Activated T-cell treated with anti-CD3 and anti-CD28 coated beads, Interleukin-2, amount 50 U/mL, for 4 hours (primary cell): ENCODE measurements at places on chromosomes 7 and 10. TPM values are rescaled to one million over a fixed set of nuclear protein-coding genes. Genes with fewer than 3 reads are reported as not detected.

- DNase-seq: no peak
Measured at GRCh38 chr10:117556356-117556755, 13.8 kb downstream of the EMX2 start.

GRCh38 chr7:132681951-132682350 lies 105.7 kb upstream of the PLXNA4 start:
- DNase-seq: no peak

DNA sequence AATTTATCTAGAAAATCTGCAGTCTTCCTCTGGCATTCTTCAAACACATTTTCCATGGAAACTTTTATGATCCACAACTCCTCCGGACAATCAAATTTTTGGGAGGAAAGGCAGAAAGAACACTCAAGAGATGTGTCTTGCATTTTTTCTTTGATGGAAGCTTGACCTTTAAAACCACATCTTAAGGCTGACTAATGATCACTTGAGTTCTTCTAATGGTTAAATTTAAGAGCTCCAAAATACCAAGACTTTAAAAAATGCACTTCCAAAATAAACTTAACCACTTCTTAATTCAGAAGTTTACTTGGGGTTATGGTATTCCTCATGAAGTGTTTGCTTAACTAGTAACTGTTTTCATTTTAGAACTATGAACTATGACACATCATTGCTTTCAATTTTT lies 43.3 kb downstream of the ETV1 start:
- no peak for DNase-seq

OR2A42 gene
- not detected for total RNA-seq

TBC1D12 gene
- total RNA-seq: 0.32 TPM
